Osteocyte (in vitro differentiated cells): ENCODE measurements at places on chromosomes 1 and 21.

DNA sequence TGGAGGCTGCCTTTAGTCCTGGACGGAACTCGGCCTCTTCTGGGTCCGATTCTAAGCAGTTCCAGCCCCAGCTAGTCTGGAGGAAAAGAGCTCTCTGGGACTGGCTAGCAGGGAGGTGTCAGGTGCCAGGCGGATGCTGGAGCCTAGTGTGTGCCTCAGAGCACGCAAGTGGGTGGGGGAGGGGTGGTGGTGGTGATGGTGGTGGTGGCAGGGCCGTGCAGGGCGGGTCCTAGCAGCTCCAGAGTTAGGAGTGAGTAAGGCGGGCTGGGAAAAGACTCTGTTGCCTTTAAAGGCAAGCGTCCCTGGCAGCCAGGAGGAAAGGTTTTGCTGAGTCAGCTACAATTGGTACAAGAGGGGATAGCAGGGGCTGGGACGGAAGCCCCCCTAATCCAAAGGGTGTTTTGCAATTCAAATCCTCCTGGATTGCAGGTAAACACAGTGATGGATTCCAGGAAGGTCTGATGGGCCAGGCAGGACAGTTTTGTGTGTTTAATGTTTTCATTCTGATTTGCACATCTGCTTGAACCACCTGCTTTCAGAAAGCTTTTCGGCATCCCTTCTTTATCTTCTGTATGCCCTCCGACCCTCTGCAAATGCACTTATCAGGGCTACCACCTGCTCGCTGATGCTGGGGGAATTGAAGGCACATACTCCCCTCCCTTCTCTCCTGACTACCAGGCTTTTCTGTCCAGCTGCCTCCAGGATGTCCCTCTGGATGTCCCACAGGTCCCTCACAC, 4.1 kb upstream of the SLC2A1 start:
- no peaks in the 10 kb centered on the region for H3K27me3 ChIP-seq
- DNase-seq: no peak
- H3K36me3 ChIP-seq: no peaks in the 10 kb centered on the region
- H3K4me1 ChIP-seq: peaks cover 63% of the 10 kb centered on the region
- H3K4me3 ChIP-seq: peak overlapping the region; percentile 23

DNA sequence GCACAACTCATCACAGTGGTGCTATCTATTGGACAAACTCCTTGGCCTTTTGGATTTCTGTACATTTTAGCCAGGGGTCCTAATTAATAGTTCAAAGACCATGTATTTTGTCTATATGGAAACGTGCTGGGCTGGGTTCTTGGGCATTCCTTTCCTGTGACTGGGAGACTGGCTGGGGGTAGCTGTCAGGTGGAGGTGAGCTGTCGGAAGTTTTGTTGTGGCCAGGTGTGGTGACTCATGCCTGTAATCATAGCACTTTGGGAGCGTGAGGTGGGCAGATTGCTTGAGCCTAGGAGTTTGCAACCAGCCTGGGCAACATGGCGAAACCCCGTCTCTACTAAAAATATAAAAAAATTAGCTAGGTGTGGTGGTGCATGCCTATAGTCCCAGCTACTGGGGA, 392.4 kb downstream of the RPS6KC1 start:
- H3K27ac ChIP-seq: no peak overlapping the region
- H3K36me3 ChIP-seq: no peaks in the 10 kb centered on the region
- H3K27me3 ChIP-seq: peaks cover 5% of the 10 kb centered on the region

GRCh38 chr1:177983482-177984135, 13.8 kb upstream of the SEC16B start:
- H3K36me3 ChIP-seq: no peaks in the 10 kb centered on the region
- H3K4me3 ChIP-seq: peak overlapping the region; percentile 42
- H3K27me3 ChIP-seq: peaks cover 16% of the 10 kb centered on the region
- H3K27ac ChIP-seq: peak overlapping the region; percentile 65
- DNase-seq: no peak
- H3K4me1 ChIP-seq: peaks cover 11% of the 10 kb centered on the region

DNA sequence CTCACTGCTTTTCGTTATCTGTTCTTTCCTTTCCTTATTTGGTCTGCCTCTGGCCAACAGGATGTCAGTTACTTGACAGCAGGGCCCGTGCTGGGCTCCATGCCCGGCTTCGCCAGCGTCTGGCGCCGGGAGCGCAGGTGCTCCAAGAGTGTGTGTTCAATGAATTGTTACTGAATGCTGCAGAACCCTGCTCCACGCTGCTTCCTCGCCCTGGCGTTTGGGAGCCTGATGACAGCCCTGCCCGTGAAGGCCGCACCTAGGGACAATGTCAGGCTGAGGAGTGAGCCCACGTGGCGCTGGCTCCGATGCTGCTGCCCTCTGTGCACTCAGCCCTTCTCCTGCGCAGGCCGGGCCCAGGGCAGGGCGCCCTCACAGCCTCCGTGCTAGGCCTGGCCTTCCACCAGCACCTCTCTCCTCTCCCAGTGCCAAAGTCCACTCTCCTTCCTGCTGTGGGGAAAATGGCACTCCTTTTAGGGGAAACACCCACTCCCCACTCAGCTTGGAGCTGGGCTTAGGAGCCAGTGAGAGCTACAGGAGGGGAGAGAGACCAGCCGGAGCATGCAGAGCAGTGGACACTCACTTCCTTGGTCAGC, 51.4 kb downstream of the ACBD3 start:
- no peak overlapping the region for H3K27ac ChIP-seq
- H3K27me3 ChIP-seq: no peaks in the 10 kb centered on the region
- peak; percentile 77 for DNase-seq
- peaks cover 10% of the 10 kb centered on the region for H3K4me1 ChIP-seq

GRCh38 chr1:54381524-54381923, 24.7 kb downstream of the SSBP3 start:
- no peak overlapping the region for H3K27ac ChIP-seq
- H3K36me3 ChIP-seq: peaks cover 27% of the 10 kb centered on the region
- no peak overlapping the region for H3K4me3 ChIP-seq
- peaks cover 18% of the 10 kb centered on the region for H3K4me1 ChIP-seq
- no peak for DNase-seq
- H3K27me3 ChIP-seq: no peaks in the 10 kb centered on the region

DNA sequence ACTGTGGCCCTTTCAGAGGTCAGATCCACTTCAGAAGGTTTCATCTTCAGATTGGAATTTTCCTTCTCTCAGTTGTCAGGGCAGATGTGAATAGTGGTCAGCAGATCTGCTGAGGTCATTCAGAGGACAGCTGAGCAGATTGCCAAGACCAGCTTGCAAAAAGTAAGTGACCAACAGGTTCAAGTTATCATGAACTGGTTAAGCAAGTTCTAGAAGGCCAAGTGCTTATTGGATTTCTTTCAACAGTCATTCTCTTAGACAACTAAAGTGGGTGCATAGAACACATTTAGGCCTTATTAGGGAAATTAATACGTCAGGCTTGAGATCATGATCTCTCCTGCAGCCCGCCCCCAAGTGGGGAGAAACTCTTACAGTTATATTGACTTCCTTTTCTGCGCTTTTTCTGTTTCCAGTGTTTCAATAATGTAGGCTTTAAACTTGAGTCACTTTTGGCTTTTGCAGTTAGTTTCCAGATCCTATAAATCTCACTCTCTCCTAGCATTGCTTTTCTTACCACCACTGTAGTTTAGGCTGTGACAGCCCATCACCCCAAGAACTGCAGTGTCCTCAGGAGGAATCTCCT, 96.4 kb downstream of the C1orf21 start:
- H3K4me3 ChIP-seq: no peak overlapping the region
- DNase-seq: no peak
- H3K27ac ChIP-seq: no peak overlapping the region
- peaks cover 20% of the 10 kb centered on the region for H3K36me3 ChIP-seq
- peaks cover 9% of the 10 kb centered on the region for H3K4me1 ChIP-seq
- no peaks in the 10 kb centered on the region for H3K27me3 ChIP-seq

DNA sequence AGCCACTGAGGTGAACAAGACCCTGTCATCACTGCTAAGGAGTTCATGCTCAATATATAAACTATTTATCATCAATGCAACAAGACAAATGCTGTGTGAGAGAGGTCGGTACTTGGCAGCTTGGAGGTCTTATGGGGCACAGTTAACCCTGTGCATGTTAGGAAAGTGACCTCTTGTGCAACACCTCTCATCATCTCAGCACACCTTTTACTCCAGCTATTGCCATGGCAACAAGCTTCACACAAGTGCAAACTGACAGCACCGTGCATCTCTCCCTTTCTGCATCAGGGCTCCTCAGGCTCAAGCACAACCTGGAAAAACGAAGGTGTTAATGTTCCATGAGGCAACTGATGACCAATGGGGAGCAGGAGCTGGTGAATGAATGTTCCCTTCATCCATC, 14.7 kb upstream of the MYSM1 start:
- H3K27ac ChIP-seq: no peak overlapping the region
- no peak for DNase-seq
- no peaks in the 10 kb centered on the region for H3K27me3 ChIP-seq
- no peaks in the 10 kb centered on the region for H3K36me3 ChIP-seq

GRCh38 chr21:37800057-37800455, 116.2 kb downstream of the KCNJ6 start:
- no peak for DNase-seq
- peaks cover 44% of the 10 kb centered on the region for H3K4me1 ChIP-seq
- peaks cover 5% of the 10 kb centered on the region for H3K36me3 ChIP-seq
- no peaks in the 10 kb centered on the region for H3K27me3 ChIP-seq

DNA sequence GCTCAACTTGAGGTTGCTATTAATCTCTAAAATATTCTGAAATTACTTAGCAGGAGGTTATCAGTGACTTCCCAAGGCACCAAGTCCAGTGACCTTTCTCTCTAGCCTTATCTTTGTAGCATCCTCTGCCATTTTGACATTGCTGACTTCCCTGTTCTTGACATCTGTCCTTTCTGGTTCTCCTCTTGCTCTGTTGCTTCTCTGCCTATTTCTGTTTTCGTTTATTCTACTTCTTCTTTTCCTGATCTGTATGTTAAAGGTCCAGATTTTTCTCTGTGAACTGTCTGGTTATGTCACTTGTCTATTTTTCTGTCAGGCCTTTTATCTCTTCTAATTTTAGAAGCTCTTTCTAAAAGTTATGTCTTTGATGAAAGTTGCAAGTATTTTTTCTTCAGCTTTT, 178.8 kb downstream of the VPS13D start:
- DNase-seq: no peak
- no peaks in the 10 kb centered on the region for H3K27me3 ChIP-seq
- H3K36me3 ChIP-seq: peaks cover 63% of the 10 kb centered on the region
- no peak overlapping the region for H3K4me3 ChIP-seq
- peaks cover 30% of the 10 kb centered on the region for H3K4me1 ChIP-seq

DNA sequence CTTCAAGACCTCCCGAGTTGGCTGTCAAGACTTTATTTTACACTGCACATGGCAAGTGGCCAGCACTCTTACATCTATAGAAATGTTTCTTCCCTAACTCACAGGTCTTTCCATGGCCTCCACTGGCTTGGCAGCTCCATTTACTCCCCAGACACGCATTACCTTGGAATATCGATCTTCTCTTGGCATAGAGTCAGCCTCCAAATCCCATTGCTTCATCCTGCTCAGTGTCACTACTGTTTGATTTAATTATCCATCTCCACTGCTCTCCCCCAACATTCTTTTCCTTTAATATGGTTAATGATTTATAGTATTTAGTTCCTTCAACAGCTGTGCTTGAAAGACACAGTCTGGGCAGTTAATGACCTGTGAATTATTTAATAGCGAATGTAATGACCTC, 241.2 kb upstream of the MAP1LC3C start:
- no peak for DNase-seq
- no peak overlapping the region for H3K4me3 ChIP-seq
- no peak overlapping the region for H3K27ac ChIP-seq
- no peaks in the 10 kb centered on the region for H3K27me3 ChIP-seq

DNA sequence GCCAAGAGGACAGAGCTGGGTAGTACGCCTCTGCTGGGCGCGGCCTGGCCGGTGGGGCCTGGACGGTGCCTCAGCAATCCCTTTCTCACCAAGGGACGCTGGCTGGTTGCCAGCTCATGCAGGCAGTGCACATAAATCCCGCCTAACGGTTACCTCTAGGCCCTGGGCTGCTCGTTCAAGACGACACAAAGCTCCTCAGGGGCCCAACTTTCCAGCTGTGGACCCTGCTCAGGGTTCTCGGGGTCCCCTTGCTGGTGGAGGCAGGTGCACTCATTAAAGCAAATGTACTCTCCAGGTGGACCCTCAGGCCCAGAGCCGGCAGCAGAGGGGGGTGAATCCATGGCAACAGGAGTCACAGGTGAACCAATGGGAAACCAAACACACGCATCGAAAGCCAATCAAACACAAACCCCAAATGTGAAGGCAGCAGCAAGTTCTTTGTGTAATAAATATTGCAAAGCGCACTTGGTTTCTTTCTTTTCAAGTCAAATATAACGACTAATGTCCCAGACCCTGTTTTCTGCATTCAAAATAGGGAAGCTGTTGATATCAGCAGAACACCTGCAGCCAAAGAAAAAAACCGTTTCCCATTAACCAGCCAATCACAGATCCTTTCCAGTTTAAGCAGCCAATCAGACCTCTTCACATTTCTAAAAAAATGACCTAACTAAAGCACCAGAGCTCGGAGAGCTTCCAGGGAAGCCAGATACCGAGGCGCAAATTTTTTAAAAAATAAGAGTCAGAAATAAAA, 26.1 kb upstream of the CLSTN1 start:
- no peak overlapping the region for H3K4me3 ChIP-seq
- peaks cover 8% of the 10 kb centered on the region for H3K36me3 ChIP-seq
- no peak for DNase-seq
- no peaks in the 10 kb centered on the region for H3K27me3 ChIP-seq
- no peak overlapping the region for H3K27ac ChIP-seq
- peaks cover 38% of the 10 kb centered on the region for H3K4me1 ChIP-seq

- peaks cover 44% of the 10 kb centered on the region for H3K4me1 ChIP-seq
- DNase-seq: no peak
- H3K27me3 ChIP-seq: no peaks in the 10 kb centered on the region
- H3K36me3 ChIP-seq: peaks cover 6% of the 10 kb centered on the region
These were observed 2.4 kb upstream of the IKBKE start for GRCh38 chr1:206467915-206468314.

DNA sequence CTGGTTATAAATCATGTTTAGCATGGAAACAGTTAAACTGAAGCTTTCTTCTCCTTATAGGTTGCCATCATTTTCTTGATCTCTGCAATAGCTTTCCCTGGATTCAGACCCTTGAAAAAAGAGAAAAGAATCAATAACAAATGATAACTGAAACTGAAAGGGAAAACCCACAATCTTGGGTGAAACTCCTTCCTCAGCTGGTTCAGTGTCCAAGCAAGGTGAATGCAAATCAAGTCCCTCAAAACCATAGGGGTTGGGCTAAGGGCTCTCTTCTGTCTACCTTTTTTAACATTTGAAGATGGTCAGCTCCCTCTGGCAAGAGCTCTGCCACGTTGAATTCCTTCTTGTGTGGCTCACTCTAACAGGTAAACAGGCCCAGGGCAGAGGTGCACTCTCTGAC, 7.1 kb upstream of the ATP13A2 start:
- H3K27ac ChIP-seq: no peak overlapping the region
- no peak overlapping the region for H3K4me3 ChIP-seq
- H3K4me1 ChIP-seq: peaks cover 17% of the 10 kb centered on the region
- no peaks in the 10 kb centered on the region for H3K27me3 ChIP-seq
- H3K36me3 ChIP-seq: peaks cover 45% of the 10 kb centered on the region
- DNase-seq: no peak

GRCh38 chr1:230153641-230154296, 86.7 kb downstream of the GALNT2 start:
- H3K27ac ChIP-seq: no peak overlapping the region
- no peak for DNase-seq
- H3K27me3 ChIP-seq: no peaks in the 10 kb centered on the region
- peaks cover 52% of the 10 kb centered on the region for H3K4me1 ChIP-seq
